ELR (cell line): ENCODE measurements at places on chromosomes 1 and 21.

DNA sequence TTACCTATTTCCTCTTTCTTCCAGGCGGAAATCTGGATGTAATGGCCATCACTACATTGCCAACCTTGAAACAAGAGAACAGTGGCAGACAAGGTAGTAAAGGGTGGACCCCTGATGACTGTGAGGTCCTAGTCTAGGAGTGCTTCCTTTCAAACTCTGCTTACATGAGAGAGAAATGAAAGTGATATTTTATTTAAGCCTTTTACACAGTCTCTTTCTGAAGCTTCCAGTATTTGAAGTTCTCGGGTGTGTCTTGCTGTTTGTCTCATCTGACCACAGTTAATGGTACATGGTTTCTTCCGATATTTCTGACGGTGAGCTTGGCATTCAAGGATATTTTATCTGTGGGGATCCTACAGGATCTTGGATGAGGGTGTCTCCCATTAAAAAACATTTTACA, 215.2 kb downstream of the SLC45A1 start:
- DNase-seq = no peak

GRCh38 chr1:117128323-117129079, 7.0 kb upstream of the TRIM45 start:
- peak; percentile 70 for DNase-seq

- no peak for DNase-seq
Measured at GRCh38 chr1:211833174-211833820, 2.7 kb upstream of the LPGAT1 start.

GRCh38 chr1:201180141-201180540, 10.5 kb upstream of the IGFN1 start:
- no peak for DNase-seq

DNA sequence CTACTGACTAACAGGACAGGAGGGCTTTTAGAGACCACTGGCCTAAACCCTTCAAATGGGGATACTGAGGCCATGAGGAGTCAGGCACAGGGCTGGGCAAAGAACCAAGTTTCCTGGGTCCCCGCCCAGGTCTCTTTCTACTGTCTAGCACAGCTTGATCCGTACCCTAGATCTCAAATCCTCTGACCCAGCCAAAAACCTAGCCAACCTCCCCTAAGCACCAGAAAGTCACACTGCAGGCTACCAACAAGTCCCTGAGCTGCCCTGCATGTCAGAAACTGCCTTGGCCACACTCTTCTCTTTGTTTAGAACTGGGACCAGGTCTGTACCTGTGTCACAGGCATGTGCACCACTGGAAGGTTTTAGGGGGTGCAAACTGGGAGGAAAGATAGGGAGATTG, 33.6 kb downstream of the AHDC1 start:
- DNase-seq = no peak

GRCh38 chr21:39658066-39658465, 45.3 kb downstream of the B3GALT5 start:
- DNase-seq = no peak

DNA sequence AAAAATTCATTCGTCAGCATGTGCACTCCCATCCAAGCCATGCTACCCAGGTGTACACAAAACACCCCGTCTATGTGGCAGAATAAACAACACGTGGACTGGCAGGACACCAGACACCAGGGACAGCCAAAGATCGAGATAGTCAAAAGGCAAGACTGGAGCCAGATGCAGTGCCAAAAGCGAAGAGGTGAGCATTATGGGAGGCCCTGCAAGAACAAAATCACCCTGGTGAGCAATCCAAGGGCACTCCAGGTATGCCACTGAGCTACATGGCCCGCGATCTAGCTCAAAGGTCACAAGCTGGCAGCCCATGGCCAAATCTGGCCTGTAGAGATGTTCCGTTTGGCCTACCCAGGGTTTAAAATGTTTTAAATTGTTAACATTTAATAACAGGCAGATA, 33.7 kb downstream of the PLPP3 start:
- DNase-seq = no peak

- no peak for DNase-seq
Measured at GRCh38 chr1:233327651-233328141, at the start of gene MAP3K21. Gene MAP3K21 (plus strand): TSS chr1:233327724. CDS start chr1:233328029, 305 bp downstream.

- no peak for DNase-seq
Measured at GRCh38 chr1:203299169-203299568, 6.2 kb upstream of the BTG2 start.

DNA sequence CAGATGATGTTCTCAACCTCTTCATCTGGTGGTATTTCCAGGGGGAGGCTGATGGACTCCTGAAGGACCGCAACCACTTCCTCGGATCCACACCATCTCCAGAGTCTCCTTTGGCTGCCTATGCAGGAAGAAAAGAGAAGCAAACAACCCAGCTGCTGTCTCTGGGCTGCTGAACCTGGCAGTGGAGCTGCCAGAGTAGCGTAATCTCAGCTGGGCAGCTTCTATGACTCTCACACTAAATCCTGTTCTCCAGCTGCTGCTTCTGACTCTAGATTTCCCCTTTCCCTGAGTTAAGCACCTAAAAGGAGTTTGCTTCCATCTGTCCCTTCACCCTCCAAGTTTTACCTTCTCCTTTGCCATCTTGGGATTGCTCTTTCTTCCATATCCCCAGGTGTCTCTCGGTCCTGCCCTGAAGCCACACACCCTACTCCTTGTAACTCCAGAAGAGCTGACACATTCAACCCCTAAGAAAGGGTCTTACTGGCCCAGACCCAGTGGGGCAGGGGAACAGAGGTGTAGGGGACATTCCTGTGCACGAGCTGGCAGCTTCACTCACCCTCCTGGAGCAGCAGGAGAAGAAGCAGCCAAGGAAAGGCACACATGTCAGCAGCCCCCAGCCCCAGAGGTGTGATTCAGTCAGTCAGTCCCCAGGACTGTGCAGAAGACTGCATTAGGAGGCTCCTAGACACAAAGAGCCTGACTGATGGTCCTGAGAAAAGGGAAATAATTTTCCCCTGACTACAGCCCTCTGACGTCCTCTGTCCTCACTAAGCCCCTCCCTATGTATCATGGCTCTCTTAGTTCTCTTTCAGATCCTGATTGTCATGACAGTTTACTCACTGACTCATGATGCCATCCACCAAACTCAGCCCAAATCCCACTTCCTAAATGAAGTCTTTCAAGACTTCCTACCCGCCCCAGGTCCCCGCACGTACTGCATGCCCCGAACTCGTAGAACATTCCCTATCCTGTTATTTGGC, at the start of gene SLAMF9:
Gene SLAMF9, minus strand, starts transcription at position 702 of the 980 bp plus-strand sequence. Its CDS starts 100 bp downstream, at position 602.
- peak; percentile 68 for DNase-seq

DNA sequence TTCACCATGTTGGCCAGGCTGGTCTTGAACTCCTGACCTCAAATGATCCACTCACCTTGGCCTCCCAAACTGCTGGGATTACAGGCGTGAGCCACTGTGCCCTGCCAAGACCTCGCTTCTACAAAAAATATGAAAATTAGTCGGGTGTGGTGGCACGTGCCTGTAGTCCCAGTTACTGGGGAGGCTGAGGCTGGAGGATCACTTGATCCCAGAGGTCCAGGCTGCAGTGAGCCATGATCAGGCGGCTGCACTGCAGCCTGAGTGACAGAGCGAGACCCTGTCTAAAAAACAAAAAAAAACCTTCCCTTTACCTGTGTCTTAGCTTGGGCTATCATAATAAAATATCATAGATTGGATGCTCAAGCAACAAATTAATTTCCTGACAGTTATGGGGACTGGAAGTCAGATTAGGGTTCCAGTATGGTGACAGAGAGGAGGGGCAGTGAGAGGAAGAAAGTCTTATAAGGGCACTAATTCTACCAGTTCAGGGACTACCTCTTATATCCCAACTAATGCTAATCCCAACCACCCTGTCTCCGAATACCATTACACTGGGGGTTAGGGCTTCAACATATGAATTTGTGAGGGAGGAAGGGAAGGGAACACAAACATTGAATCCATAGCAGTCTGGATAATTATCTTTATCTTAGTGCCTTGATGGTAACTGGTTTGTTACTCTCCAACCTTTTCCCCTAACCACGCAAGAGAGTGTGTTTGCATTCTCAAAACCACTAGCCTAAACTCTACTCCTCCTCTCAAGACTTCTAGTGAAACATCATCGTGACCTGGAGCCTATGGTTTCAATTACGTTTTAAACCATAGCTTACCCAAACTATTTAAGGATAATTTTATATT, 1.0 kb upstream of the NAXE start:
- no peak for DNase-seq

DNA sequence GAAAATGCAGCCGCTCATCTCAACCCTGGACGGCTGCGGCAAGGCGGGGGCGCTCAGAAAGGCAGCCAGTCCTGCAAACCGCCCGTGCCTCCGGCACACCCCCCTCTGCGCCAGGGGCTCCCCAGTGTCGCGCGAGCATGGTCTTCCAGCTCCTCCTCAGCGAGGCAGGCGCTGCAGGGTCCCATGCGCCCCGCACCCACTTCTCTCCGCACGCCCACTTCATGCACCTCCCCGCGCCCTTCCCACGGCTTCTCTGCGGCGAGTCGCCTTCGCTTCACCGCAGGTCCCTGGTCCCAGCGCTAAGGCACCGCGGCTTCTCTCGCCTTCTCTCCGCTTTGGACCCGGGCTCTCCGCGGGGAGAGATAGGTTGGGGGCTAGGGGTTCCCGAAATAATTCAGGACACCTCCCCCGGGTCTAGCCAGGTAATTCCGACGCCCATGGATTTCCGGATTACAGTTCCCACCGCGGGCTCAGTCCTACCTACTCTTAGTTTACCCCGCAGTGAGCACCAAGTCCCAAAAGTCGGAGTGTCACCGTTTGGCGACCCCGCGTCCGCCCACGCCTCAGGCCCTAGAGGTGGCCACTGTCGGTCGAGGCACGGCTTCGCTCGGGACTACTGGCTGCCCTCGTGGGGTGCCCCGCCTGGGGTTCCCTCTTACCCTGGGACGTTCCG, 67.5 kb downstream of the SYT2 start:
- DNase-seq = no peak

DNA sequence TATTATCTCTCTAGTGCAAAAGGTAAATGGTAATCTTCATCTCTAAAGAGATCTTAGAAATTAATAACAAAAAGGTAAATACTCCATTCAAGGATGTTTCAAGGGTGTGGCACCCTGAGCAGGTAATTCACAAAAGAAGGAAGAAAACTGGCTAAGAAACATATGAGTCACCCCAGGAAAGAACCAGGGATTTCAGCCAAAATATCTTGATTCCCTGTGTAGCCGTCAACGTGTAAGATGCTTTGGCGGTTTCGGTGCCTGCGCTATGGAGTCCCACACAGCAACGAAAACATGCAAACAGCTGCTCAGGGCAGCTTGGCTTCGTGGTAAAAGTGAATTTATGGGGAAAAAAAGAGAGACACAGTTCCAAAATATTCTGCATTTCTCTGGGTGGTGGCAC, 3.7 kb downstream of the ITGB2 start:
- no peak for DNase-seq

- peak; percentile 99 for DNase-seq
Measured at GRCh38 chr1:23196627-23197328, 20.5 kb downstream of the HTR1D start.

GRCh38 chr1:41874151-41874719, 44.5 kb downstream of the HIVEP3 start:
- no peak for DNase-seq

DNA sequence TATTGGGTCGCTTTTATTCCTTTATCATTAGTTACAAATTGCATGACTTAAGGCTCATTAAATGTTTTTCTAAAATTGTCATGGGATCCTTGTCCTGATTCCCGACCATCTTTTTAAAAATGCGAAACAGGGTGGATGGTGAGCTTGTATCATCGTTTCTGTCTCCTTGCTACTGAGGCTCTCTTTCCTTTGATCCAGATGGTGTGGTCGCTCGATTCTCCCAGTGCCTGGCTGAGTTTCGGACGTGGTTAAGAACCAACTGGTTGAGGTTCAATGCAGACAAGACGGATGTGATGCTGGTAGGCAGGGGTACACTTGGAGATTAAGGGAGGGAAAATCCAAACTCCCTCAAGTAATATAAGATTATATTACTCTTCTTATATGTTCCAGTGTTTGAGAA, 1.2 kb downstream of the MIER1 start:
- DNase-seq = peak; percentile 34

GRCh38 chr1:61395146-61395800, 312.9 kb downstream of the NFIA start:
- DNase-seq = no peak

DNA sequence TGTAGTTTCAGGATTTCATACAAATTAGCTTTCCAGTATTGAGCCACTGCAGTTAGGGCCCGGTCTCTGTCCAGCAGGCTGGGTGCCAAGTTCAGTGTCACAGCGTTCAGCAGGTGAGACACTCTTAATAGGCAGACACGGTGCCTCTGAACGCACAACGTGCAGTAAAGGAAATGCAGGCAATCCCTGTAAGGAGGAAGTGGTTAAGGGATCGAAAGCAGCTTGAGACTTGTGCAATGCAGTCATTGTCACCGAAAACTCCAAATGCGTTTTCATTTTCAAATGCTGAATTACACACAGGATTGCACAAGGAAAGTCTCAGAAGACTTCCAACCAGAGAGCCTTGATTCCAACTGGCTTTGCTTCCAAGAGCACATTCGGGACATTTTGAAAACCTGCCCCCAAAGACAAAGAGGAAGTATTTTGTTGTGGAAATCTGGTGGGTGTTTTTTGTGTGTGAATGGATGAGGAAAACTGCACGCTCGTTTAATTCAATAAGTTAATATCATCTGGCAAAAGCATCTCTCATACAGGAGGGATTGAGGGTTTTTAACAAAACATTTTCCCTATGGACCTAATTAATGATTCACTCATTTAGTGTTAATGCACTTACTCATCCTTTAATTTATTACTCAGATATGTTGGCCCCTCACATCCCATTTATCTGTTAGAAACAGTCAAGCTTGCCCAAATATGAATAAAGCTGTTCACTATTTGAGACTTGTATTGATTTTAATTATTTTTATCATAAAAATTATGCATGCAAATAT, 61.6 kb downstream of the PTGS2 start:
- peak; percentile 69 for DNase-seq

DNA sequence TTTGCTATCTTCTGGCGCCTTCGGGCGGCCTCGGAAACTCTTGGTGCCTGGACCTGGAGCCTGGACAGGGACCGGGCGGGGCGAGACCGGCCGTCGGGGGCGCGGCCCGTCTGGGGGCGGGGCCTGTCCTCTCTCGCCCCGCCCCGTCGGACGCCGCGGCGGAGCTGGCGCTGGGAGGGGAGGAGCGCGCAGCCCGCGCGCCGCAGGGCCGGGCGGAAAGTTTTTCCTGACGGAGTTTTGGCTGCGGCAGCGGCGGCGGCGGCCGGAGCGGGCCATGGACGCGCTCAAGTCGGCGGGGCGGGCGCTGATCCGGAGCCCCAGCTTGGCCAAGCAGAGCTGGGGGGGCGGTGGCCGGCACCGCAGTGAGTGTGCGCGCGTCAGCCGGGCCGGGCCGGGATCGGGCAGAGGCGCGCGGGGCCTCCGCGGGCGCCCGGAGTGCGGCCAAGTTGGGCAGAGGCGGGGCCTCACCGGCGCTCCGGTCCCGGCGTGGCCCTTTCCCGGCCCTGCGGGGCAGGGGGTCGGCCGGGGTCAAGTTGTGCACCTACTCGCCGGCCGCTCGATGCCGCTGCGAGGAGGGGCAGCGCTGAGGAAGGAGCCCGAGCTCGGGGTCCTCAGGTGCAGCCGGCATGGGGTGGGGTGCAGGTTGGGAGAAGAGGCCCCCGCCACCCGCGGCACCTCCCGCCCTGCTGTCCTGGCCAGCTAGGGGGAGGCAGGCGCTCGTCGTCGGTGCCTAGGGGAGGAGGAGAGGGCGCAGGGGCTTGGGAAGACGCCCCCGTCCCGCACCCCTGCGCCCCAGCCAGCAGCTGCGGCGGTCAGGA, at the start of gene LDLRAP1:
Gene LDLRAP1, plus strand, starts transcription at position 182 of the 818 bp plus-strand sequence. Its CDS starts 93 bp downstream, at position 275.
- peak; percentile 77 for DNase-seq
